ENCODE measurements at places on chromosomes 13 and 19. TPM values are rescaled to one million over a fixed set of nuclear protein-coding genes. Genes with fewer than 3 reads are reported as not detected.

DNA sequence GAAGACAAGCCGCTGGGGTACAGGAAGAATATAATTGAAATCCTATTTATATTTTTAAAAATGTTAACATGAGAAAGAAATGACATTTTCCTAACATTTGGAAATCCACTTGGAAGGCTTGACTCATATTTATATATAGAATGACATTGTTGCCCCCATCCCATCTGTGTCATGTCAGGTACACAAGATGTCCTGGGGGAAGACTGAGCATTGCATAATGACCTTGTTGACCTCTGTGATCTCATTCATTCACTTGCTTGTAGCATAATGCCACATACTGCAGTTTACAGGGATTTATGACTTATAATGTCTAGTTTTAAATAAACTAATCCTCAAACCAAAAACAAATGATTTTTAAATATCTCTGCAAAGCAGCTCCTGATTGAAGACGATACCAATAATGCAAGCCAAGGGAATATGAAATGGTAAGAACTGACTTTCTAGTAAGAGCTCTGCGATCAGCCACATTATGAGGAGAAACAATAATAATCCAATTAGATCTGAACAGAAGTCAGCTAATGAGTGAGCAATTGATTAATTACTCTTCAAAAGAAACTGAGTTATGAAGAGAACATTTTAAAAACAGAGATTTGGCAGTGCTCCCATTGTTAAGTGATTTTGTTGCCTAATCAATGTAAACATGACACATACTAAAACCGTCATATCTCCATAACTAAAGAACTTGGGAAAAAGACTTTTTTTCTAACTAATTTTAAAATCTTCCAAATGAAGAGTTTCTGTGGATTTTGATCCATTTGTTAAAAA, 21.2 kb upstream of the VWA8 start:
- H3K27ac ChIP-seq: no peak overlapping the region
- H3K36me3 ChIP-seq: no peaks in the 10 kb centered on the region
- H3K4me3 ChIP-seq: no peak overlapping the region

- H3K36me3 ChIP-seq: no peaks in the 10 kb centered on the region
- no peak overlapping the region for H3K4me3 ChIP-seq
- no peaks in the 10 kb centered on the region for H3K27me3 ChIP-seq
- H3K27ac ChIP-seq: no peak overlapping the region
Measured at GRCh38 chr19:14346279-14346678, 35.0 kb upstream of the ADGRE5 start.

- H3K4me3 ChIP-seq: no peak overlapping the region
- no peak overlapping the region for H3K27ac ChIP-seq
- no peaks in the 10 kb centered on the region for H3K27me3 ChIP-seq
Measured at GRCh38 chr19:2887391-2887914, 13.3 kb upstream of the ZNF57 start.

DNA sequence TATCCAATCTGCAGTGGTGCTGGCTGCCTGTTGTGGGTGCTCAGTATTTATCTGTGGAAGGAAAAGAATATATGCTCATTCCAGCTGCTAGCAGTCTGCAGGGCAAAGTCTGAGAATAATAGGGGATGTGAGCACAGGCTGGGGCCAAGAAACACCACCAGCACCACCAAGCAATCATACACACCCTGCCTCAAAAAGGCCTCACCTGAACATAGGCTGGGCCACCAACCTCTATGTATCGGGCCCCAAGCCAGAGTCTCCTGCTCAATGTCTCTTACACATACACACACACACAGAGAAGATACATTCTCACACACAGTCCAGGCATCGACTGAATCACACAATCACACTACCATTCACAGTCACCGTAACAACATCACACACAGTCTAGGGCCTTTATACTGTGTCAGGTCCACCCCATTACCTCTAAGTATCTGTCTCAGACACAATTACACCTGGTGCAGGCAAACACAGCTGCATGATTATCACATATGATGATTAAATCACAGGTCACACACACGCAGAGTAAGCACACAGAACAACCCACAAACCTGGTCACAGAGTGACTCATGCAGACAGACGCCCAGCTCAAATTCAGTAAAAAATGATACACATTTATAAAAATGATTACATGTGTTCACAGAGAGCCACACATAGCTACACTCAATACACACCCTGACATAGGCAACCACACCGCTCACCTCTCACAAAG, 1.3 kb upstream of the ZSCAN22 start:
- H3K36me3 ChIP-seq: no peaks in the 10 kb centered on the region
- no peak for DNase-seq
- no peak overlapping the region for H3K27ac ChIP-seq
- H3K27me3 ChIP-seq: no peaks in the 10 kb centered on the region

DNA sequence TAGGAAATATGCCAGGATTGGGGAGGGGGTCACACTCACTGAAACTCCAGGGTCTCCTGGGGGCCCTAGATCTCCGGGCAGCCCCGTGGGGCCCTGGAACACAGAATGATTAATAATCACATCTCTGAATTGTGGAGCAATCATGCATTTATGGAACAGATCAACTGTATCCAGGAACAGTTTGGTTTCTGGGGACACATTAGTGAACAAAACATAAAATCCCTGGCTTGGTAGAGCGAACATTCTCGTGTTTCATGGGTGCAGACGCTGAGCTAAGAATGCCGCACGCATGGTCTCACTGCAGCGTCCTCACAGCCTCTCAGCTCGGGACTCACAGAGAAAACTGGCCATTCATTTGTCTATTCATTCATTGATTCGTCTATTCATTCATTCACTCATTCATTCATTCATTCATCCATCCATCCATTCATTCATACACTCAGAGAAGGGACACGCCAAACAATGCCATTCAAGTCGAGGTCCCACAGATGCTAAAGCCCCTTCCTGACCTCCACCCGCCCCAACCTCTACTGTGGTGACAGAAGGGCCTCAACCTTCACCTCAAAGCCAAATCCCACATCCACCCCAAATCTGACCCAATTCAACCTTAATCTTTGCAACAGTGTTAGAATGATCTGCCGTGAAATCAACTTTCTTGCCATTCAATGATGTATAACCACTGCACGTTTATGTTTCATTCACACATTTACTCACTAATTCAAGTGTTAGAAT, 35.0 kb upstream of the OLFM2 start:
- peaks cover 3% of the 10 kb centered on the region for H3K27me3 ChIP-seq
- peak; percentile 4 for DNase-seq
- no peaks in the 10 kb centered on the region for H3K4me1 ChIP-seq
- no peaks in the 10 kb centered on the region for H3K36me3 ChIP-seq
- H3K27ac ChIP-seq: no peak overlapping the region
- no peak overlapping the region for H3K4me3 ChIP-seq

- no peaks in the 10 kb centered on the region for H3K36me3 ChIP-seq
- DNase-seq: no peak
- peak overlapping the region; percentile 54 for H3K4me3 ChIP-seq
- H3K27me3 ChIP-seq: no peaks in the 10 kb centered on the region
Measured at GRCh38 chr13:27007166-27007565, 164.4 kb downstream of the USP12 start.

GRCh38 chr13:48493066-48493765, 39.7 kb downstream of the RCBTB2 start:
- peak overlapping the region; percentile 84 for H3K27ac ChIP-seq
- no peak for DNase-seq
- H3K4me3 ChIP-seq: no peak overlapping the region
- H3K4me1 ChIP-seq: peaks cover 31% of the 10 kb centered on the region

DNA sequence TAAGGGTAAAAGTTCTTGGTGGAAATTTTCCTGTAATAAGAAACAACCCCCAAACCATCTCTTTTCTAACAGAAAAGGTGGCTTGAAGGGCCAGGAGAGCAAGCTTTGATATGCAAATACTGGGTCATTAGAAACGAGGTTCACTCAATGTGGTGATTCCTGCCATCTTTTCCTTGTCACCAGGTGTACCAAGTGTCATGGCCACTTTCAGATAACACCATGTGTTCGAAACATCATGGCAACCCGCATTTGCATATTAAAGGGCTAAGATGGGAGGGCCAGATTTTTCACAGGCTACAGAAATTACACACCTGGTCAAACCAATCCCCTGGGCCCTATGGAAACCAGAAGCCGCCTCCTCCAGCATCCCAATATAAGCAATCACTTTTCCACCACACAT, 15.3 kb downstream of the LGALS16 start:
- DNase-seq: no peak
- no peaks in the 10 kb centered on the region for H3K4me1 ChIP-seq
- H3K27ac ChIP-seq: no peak overlapping the region
- no peaks in the 10 kb centered on the region for H3K27me3 ChIP-seq
- H3K4me3 ChIP-seq: no peak overlapping the region

DNA sequence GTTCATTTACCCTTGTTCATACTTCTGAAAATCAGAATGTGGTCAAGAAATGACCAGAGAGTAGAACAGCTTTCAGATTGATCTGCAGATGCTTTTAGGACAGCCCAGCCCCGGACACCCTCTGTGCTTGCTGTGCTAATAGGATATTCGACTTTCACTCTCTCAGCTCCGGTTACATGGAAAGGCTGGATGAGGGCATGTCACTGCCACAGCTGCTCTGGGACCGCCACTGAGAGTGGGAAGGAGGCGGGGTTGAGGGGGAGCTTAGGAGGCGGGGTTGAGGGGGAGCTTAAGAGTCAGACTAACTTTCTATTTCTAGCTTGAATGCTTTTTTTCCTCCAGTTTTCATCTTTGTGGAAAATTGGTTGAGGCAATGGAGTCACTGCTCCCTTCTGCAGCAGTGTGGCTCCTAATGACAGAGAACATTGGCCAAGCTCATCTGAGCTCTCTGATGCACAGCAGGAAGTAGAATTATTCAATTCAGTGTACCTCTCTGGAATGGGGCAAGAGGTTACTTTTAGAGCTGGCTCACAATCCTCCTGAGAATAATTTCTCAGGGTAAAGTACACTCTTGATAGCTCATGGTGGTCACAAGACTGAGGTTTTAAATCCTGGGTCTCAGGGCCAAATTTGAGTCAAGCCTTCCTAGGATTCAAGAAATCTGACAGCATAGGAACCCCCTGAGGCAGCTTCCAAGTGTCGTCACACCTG, 74.6 kb upstream of the NPAS1 start:
- DNase-seq: peak; percentile 84
- no peak overlapping the region for H3K4me3 ChIP-seq
- peak overlapping the region; percentile 73 for H3K27ac ChIP-seq
- H3K36me3 ChIP-seq: no peaks in the 10 kb centered on the region
- H3K4me1 ChIP-seq: peaks cover 16% of the 10 kb centered on the region

GRCh38 chr13:48185018-48185417, 48.0 kb upstream of the ITM2B start:
- H3K36me3 ChIP-seq: no peaks in the 10 kb centered on the region
- H3K27me3 ChIP-seq: no peaks in the 10 kb centered on the region
- no peak overlapping the region for H3K4me3 ChIP-seq
- no peaks in the 10 kb centered on the region for H3K4me1 ChIP-seq
- no peak overlapping the region for H3K27ac ChIP-seq

GRCh38 chr19:1259206-1259875, 9.8 kb upstream of the CIRBP start:
- DNase-seq: peak; percentile 89
- peak overlapping the region; percentile 43 for H3K4me3 ChIP-seq

DNA sequence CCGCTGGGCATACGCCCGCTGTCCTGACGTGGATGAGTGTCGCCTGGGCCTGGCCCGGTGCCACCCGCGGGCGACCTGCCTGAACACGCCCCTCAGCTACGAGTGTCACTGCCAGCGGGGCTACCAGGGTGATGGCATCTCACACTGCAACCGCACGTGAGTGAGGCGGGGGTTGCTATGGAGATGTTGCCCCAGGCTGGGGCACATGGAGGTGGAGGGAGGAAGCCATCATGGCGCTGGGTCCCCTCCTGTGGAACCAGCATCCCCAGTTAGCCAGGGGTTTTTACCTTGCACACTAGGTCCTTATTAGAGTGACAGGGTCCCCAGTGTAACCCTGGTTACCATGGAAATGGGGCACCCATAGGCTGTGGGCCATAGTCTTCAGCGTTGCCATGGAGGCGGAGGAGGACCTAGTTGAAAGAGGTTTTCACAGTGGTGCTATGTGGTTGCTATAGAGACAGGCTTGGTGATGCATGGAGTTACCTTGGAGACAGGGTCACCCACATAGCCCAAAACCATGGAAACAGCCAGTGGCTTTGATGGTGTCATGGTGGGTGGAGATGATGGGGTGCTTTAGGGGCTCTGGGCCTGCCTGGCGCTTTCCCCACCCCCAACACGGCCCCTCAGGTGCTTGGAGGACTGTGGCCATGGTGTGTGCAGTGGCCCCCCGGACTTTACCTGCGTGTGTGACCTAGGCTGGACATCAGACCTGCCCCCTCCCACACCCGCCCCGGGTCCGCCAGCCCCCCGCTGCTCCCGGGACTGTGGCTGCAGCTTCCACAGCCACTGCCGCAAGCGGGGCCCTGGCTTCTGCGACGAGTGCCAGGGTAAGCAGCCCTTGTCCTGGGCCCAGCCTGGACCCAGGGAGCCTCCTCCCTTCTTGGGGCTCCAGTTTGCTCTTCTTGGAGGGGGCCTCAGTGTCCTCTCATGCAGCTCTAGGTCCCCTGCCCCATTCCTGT, 27.1 kb downstream of the MEGF8 start:
- no peak overlapping the region for H3K27ac ChIP-seq
- no peaks in the 10 kb centered on the region for H3K27me3 ChIP-seq
- H3K4me1 ChIP-seq: no peaks in the 10 kb centered on the region
- H3K4me3 ChIP-seq: no peak overlapping the region
- no peak for DNase-seq
- H3K36me3 ChIP-seq: peaks cover 13% of the 10 kb centered on the region

DNA sequence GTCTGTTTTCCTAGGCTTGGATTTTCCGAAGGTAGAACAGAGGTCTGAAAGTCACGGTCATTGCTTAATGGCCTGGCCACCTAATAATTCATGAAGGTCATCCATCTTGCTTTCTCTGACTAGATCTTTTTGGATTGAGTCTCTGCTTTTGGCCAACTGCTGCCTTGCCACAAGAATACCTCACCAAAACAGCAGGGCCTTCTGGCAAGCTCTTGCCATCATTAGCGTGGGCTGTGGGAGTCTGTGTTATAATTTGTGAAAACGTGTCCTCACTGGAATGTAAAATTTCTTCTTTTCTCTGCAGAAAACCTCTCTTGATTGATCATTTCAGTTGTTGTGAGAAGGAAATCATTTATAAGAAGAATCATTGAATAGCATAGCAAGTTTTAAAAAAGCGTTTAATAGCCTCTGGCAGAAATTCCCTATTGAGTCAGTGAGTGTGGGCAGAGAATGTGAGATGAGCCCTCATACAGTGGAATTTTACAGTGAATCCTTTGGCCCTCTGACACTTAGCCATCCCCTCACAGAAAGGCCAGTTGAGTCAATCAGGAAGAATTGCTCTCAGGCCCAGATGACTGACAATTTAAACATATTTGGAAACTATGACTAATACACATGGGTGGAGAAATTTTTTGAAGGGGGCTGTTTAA, 43.2 kb upstream of the ERICH6B start:
- no peak overlapping the region for H3K27ac ChIP-seq
- DNase-seq: no peak
- H3K4me3 ChIP-seq: no peak overlapping the region
- no peaks in the 10 kb centered on the region for H3K4me1 ChIP-seq
- H3K27me3 ChIP-seq: no peaks in the 10 kb centered on the region

Gene ZSCAN1
- total RNA-seq: not detected

Gene SEMA6B
- total RNA-seq: 21.5 TPM

Gene GPR108
- total RNA-seq: 27.7 TPM

Gene KLK3
- total RNA-seq: not detected

Gene TNFSF13B
- total RNA-seq: 0.95 TPM

Gene PABPC3
- not detected for total RNA-seq

Gene NLRP7
- not detected for total RNA-seq

Gene PDE4A
- 10.1 TPM for total RNA-seq

Gene TYROBP
- total RNA-seq: 19.4 TPM

Gene IFNL1
- not detected for total RNA-seq

Gene ZNF582
- 3.8 TPM for total RNA-seq

Gene EPSTI1
- total RNA-seq: 4.0 TPM

Gene SMIM17
- total RNA-seq: 0.40 TPM
